NCI-H2171 treated with DMSO at 0.1 percent for 48 hours (cell line): ENCODE measurements at places on chromosomes 1 and 21.
A peak's percentile ranks its signal among the peaks of the same experiment; 100 is the strongest.

- no peak for DNase-seq
These were observed 832 bp downstream of the MRPL20 start for GRCh38 chr1:1406101-1406820.

- DNase-seq, result no peak
These were observed 47.3 kb downstream of the SAMD13 start for GRCh38 chr1:84348759-84349158.

GRCh38 chr1:25150985-25151495 is 81.3 kb downstream of the SYF2 start:
- peak; percentile 24 for DNase-seq

DNA sequence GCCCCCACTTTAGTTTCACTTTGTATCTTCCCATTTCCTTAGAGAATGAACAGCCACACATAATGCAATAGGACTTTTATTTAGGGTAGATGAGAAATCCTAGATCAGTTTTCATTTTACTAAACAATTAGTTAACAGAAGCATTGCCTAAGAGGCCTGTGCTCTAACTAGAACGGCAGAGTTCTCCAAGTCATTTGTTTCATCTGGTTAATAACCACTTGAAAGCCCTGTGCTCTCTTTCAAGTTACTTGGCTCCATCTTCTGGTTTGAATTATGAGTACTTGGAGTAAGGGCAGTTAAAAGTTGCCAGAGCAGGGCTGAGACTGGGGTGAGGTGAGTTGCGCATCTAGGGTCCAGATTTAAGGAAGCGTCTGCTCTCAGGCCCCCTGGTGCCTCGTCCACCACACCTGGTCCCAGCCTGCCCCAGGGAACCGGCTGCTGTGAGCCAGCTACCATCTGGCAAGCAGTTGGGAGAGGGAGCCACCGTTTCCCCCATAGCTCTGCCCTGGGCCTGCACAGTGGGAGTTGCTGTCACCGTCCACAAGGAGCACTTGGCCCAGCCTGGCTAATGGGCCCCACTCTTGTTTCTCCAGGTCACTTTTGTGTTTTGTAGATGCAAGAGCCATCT is 18.1 kb upstream of the SLC44A3 start:
- DNase-seq, result peak; percentile 78

DNA sequence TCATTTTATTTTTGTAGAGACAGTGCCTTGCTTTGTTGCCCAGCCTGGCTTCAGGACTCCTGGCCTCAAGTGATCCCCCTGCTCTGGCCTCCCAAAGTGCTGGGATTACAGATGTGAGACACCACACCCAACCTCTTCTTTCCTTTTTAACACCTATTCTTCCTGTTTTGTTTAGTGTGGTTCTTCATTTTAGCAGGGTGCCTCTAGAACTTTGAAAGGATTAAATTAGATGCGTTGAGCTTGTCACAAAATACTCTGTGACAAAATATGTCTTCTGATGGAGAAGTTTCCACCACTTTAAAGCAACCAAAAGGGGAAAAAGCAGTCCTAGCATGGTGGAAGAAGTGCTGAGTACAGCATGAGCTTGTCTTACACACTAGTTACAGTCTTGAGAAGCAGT is 42.0 kb downstream of the CDC14A start:
- no peak for DNase-seq
